Stimulated activated naive CD8-positive, alpha-beta T cell treated with anti-CD3 and anti-CD28 coated beads, Interleukin-15, amount 100 ng/mL, for 72 hours (primary cell): ENCODE measurements at places on chromosomes 6 and 20.

GRCh38 chr6:45697605-45698004, 318.1 kb downstream of the CLIC5 start:
- no peak for DNase-seq

DNA sequence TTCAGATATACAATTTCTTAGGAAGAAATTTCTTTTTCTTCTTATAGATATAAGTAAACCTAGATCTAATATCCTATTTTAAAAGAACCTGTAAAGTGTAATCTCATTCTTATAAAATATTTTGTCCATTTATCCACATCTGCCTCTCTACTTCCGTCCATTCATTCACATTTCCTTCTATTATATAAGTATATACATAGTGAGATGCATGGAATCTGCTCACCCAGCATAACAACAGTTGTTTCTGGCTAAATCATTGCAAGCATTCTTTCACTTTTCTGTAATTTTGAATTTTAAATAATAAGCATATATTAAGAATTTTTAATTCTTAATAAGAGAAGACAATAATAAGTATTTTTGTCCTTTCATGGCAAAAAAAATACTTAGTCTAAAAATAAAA, 45.4 kb downstream of the CEP162 start:
- no peak for DNase-seq

DNA sequence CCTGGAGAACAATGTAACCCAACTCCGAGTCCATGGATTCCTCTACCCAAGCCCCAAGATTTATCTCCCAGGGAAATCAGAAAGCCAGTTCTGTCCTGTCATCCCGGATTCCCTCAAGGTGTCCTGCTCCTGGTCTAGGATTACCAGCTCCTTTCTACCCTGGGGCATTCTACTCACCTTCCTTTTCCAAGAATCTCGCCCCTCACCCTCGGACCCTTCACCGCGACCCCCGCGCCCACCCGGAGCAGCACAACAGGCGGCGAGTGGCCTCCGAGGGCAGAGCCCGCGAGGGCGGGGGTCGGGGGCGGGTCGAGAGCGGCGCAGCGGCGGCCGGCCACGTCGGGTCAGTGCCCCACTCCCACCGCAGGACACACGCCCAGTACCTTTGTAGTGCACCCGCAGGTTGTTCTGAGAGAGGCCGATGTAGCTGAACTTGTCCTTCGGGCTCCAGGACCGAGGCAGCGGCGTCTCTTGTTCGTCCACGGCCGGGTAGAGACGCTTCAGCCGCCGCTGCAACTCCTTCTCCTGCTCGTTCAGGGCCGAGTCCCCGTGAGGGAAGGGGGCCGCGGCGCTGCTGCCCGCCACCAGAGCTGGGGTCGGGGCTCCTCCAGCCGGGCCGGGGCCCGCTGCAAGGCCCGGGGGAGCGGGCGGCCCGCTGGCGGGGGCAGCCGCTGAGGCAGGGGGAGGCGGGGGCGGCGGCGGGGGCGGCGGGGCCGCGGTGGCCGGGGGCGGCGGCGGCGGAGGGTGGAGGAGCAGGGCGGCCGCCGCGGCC, 897 bp downstream of the RANBP9 start:
- DNase-seq = peak; percentile 60

DNA sequence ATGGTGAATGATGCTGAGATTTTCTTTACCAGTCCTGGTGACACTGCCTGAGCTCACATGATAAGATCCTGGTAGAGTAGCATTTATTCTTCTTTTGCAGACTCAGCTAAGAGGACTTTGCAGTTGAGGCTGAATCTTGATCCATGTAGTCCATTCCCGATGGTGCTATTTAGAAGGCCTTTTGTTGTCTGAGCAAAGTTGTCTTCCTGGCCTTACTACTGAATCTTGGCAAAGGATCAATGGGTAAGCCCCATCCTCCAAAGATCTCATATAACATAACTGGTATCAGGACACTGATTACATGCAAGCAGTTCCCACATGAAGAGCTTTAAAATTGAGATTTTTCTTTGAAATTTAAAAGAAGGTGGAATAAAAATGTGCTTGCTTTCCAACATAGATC, 291.6 kb downstream of the SOX4 start:
- DNase-seq = no peak
